ENCODE measurements at places on chromosomes 12 and 14.

DNA sequence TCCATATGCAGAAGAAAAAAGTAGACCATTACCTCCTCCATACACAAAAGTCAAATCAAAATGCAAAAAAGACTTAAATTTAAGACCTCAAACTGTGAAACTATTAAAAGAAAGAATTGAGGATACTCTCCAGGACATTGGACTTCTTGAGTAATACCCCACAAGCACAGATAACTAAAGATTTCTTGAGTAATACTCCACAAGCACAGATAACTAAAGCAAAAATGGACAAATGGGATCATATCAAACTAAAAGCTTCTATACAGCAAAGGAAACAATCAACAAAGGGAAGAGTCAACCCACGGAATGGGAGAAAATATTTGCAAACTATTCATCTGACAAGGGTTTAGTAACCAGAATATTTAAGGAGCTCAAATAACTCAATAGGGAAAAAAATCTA, 427.9 kb downstream of the CCDC91 start:
- DNase-seq = no peak

DNA sequence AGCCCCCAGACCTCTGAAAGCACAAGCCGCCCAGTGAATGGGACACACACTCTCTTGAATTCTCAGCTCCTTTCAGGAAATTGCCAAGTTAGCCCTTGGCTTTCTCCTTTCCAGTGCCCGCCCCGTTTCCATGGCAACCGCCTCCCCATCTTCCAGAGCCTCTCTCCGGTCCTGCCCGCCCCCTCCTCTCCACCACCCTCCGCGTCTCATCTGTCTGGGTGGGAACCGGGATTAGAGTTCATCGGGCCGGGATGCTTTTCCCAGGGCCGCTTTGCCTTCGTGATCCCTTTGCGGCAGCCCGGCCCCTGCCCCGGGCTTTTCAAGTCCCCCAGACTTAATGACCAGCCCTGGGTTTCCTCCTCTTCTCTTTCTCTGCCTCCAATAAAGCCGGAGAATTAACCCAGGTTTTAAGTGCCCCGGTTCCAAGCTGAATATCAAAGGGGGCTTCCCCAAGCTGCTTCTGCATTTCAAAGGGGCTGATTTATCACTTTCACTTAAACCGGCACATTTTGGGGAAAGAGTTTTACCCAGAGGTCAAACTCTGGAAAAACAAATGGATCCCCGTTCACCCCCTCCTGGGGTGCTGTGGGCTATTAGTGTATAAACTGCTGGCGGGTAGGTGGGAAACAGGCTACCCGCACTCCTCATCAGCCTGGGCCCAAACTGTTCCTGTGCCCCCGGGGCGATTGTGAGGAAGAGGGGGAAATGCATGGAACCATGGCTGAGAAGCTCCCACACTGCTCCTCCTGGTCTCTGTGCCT, 101.7 kb downstream of the ZFP36L1 start:
- no peak for DNase-seq

DNA sequence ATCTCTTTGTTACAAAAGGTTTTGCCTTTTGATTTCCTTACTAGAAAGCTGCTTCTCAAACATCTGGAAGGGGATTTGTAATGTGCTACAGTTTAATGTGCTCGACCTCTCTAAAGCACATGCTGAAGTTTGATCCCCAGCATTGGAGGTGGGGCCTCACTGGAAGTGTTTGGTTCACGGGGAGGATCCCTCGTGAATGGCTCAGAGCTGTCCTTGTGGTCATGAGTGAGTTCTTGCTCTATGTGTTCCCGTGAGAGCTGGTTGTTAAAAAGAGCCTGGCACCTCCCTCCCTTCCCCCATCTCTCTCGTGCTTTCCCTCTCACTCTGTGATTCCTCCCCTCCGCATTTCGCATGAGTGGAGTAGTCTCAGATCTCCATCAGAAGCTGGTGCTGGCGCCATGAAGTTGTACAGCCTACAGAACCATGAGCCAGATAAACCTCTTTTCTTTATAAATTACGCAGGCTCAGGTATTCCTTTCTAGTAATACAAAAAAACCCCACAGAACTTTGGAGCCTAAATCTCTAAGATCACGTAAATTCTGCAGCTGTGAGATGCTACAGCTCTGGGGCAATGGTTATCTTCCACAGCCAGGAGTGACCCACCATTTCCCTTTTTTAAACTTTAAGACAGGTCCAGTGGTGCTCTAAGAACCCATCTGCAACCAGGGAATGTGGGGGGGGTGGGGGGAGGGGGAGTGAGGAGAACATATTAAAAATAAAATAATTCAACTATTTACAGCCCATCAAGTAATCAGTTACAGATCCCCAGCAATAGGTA, 214.4 kb downstream of the FOXN3 start:
- no peak for DNase-seq

DNA sequence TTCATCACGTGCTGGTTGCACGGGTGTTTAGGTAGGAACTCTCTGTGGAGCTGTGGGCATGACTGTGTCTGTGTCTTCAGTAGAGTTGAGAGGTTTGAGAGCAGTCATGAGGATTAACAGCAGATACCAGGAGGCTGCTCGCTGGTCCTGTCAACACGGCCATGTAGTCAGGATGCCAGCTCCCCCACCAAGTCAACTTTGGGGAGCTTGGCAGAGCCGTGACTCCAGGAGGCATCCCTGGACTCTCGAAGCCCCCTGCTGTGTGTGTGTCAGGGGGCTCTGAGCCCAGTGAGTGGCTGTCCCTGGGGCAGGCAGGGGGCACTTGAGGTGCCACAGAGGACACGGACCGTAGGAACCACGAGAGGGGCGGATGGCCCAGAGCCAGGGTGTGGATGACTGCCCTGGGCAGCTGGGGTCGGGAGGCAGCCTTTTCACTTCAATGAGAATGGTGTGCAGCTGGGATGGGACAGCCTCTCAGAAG, 7.2 kb upstream of the GPR132 start:
- no peak for DNase-seq

DNA sequence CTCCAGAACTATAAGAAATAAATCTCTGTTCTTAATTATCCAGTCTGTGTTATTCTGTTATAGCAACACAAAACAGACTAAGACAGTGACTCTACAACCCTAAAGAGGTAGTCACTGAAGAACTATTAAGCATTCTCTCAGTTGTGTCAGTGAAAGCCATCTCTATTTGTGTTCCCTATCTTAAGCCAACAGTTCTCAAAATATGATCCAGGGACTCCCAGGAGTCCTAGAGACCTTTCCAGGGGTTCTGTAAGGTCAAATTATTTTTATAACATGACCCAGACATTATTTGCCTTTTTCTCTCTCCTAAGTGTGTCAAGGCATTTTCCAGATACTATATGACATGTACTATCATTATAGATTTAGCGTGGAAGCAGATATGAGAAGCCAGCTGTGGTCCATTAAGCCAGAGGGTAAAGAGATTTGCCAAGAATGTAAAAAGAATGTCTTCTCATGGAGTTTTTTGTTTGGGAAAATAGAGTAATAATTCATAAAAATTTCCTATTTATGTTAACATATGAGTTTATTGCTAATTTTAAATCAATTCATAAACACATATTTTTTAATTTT, 315.8 kb downstream of the RGS6 start:
- no peak for DNase-seq

GRCh38 chr12:25788707-25789442, 169.6 kb upstream of the RASSF8 start:
- no peak for DNase-seq

GRCh38 chr12:74647256-74647655, 109.6 kb downstream of the ATXN7L3B start:
- no peak for DNase-seq
